ENCODE measurements at places on chromosomes 6 and 20.

DNA sequence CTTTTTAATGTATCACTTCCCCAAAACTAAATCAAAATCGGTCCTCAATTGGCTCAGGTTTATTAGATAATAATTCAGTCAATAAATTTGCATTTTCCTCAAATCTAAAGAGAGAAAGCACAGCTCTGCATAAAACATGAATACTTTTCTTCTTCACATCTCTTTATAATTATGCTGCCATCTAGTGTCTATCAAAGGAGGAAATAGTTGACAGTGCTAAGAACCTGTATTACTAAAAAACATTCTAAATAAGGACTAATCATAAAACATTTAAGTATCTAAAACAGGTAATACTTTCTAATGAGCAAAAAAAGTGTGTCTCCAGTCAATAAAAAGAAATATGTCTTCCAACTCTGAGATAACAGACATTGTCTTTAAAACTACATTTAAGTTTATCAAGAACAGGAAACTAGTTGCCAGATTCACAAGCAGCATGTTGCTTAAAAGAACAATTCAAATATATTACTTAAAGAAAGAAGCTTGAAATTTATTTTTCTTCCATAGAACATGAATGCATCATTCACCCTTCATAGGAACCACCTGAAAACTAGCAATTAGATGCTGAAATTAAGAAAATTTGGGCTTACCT is 56.5 kb upstream of the DST start:
- no peak for DNase-seq

GRCh38 chr6:26380256-26380655 is 2.7 kb upstream of the BTN2A2 start:
- no peak for DNase-seq

DNA sequence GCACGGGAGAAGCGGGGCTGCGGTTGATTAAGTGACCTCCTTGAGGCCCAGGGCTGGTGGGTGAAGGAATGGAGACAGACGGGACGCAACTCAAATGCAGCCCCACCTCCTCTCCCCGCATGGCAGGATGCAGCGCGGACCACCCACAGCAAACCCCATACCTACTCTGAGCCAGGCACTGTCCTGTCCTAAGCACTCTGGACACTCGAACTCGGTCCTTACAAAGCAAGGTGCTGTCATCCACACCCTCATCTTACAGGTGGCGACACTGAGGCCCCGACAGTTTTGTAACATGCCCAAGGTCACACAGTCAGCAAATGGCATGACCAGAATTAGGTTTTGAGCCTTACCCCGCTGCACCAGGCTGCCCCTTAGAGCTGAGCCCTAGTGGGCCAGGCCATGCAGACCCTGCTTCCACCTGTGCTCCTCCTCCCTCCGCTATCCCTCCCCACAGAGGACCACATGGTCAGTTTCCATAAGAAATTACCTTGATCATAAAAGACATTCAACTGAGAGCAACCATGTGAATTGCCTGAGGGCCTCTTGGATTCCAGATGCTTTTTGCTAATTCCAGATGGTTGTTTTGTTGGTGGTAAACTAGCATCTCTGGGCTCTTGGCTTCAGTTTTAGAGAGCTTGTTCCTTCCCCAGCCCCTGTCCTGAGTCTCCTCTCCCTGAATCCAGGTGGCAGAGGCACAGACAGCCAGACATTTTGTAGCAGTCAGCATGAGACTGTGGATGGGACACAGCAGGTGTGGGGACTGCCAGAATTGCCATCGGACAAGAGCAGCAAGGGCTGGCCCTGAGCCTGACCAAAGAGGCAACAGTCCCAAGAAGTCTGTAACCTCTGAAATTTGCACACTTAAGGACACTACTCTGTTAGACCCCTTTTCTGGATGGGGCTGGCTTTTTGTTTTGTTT is 171.9 kb upstream of the PMEPA1 start:
- peak; percentile 15 for DNase-seq

GRCh38 chr20:51348876-51349275 is 193.6 kb downstream of the NFATC2 start:
- DNase-seq = no peak

DNA sequence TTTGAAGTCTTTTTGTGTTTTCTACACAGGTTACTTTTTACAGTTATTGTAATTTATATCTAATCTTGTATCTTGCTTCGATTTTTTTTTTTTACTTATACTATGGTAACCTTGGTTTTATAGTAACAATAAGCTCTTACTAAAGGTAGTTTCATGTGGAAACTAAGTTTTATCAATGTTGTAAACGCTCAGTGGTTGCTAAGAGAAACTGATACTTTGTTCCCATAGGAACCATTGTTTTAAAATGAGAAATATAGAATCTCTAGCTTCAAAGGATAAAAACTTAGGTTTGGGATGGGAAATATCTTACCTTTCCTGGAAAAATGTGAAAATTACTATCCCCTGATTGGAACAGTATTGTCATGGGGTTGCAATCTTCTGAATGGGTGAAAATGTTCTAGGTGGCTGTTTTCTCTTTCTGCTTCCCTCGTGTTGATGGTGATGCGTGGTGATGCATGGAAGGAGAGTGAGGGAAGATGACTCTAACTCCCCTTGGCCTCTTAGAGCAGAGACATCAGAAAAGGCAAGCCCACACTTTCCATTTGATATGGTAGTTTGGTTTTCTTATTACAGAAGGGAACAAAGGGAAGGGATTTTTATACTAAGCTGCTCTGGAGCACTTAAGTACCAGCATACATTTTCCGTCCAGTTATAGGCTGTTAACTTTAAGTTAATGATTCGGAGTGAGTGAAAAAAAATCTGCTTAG is 23.5 kb upstream of the BACH2 start:
- DNase-seq = no peak

DNA sequence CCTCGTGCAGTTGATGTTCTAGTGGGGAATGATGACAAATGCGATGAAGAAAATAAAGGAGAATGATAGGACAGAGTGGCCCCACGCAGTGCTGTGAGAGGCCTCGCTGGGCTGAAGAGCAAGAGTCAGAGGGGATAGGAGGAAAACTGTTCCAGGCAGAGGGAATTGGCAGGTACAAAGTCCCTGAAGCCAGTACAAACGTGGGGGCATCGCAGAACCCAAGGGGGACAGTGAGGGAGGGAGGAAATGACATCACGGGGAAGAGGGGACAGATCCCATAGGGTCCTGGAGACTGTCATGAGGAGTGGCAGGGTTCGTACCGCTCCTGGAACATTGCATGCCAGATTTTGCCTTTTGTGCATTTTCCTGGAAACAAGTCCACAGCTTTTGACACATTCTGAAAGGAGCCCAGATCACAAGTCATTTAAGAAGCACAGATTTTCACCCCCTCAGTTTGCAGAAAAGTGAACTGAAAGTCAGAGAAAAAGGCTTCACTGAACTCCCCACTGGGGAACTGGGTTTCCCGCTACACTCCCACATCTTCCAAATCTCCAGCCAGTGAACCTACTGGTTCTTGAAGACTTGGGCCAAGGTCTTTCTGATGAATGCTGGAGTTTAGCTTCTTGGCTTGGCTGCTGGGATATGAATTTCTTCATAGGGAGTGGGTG is 77.0 kb downstream of the SULF2 start:
- DNase-seq = no peak

DNA sequence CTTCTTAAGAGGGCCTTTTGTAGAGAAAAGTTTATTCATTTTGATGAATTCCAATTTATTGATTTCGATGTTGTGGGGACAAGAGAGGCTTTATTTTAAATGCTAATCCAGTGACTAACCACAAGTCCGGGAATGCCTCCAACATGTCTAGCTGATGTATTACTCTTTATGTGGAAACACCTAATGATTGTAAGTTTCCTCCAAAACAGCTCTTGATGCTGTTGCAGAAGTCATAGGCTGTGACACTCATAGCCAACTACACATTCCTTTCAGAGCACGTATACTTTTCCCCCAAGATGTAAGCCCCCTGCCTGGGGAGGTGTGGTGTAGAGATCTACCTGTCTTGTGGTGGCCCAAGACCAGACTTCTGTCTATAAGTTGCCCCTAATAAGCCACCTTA is 61.3 kb upstream of the RNF24 start:
- no peak for DNase-seq

All from AG09319 (cell line).